ENCODE measurements at places on chromosomes 13 and 19. TPM values are rescaled to one million over a fixed set of nuclear protein-coding genes. Genes with fewer than 3 reads are reported as not detected.
A peak's percentile ranks its signal among the peaks of the same experiment; 100 is the strongest.

ZNF534 gene
- not detected for total RNA-seq

DNA sequence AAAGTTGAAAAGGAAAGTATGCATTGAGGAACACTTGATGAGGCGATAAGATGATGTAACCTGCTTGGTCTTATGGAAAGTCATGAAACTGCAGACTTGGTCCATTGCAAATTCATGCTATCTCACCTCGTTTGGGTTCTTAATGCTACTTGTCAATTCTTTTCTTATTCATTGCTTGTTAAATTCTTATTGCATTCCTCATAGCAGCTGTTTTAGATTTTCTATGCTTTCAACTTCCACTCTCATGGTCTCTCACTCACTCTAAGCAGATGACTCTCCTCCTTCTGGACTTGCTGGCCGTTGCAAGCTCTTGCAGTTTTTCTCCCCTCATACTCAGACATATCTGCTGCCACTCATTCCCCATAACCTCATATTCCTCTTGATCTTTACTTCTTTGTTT lies 67.8 kb upstream of the CSNK1A1L start:
- no peak for DNase-seq

ILF3 gene
- 408 TPM for total RNA-seq

DNA sequence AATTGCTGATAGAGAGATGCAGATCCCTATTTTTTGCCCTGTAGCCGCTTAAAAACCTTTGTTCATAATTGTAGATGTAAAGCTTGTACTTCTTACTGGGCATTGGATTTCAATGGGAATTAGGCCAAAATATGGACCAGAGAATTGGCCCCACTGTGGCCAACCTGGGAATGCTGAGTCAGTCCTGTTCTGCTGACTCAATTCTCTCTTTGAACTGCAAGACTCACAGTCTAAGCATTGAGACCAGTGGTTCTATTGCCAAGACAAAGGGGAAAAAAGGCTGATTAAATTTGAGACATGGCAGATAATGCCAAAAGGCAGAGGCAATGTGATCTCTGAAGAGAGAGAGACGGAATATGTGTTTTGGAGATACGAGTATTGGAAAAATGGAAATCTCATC lies 72.5 kb upstream of the UBL3 start:
- DNase-seq: no peak

CD33 gene
- 0.69 TPM for total RNA-seq

GRCh38 chr13:80196756-80197155 lies 144.2 kb downstream of the SPRY2 start:
- no peak for DNase-seq

- no peak for DNase-seq
These were observed 794.3 kb downstream of the LIG4 start for GRCh38 chr13:107421028-107421427.

DNA sequence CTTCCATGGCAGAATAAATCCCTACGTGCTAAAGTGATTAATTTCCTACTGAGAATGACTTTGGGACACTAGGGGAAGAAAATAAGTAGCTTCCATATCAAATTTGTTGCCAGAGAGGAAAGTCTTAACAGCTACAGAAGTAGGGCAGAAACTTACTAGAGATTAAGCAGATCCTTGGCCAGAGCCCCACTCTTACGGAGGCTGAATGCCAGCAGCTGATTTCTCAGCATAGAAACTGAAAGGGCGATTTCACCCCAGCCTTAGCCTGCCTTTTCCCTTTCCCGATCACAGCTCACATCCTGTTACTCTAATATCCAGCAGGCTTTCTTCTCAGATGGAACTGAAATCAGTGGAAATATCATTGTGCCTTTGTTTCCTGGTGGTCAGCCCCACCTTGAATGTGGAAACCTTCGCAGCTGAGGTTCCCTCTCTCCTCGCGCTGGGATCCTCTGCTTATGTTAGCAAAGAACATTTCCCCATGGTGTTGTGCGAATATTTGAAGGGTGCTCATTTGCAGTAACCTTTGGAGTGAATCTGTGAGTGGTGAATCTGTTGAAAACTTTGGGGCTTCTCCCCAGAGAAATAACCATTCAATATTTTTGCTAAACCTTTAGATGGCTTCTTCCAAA lies 8.4 kb downstream of the FAM124A start:
- no peak for DNase-seq

- no peak for DNase-seq
These were observed 1.9 kb upstream of the AKT2 start for GRCh38 chr19:40286971-40287421.

- peak; percentile 69 for DNase-seq
These were observed 536 bp downstream of the FAM32A start for GRCh38 chr19:16185768-16186123.

DNA sequence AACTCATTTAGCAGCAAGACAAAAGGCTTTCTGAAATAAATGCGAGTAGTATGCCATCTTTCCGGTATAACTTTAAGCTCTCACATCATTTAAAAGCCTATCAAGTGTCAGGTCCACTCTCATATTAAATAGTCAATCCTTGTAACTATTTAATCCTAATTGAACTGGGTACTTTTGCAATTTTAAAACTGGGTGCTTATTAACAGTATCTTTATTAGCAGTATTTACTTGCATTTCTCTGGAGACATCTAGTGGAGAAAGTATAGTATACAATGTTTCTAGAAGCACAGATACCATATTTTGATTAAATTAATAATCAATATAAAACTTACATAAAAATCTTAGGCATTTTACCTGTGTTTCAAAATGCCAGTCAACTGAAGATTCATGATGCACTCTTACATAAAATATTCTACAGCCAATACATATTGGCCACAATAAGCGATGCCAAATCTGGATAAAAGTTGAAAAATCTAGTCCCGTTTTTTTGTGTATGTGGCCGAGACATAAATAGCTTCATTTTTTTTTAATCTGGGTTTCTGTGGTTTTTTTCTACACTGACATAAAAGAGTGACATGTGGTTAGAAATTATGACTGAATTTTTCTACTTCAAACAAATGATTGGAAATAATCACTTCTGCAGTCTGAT lies 4.3 kb upstream of the POSTN start:
- DNase-seq: no peak

- no peak for DNase-seq
These were observed 1.3 kb downstream of the FBXW9 start for GRCh38 chr19:12695096-12695495.

DNA sequence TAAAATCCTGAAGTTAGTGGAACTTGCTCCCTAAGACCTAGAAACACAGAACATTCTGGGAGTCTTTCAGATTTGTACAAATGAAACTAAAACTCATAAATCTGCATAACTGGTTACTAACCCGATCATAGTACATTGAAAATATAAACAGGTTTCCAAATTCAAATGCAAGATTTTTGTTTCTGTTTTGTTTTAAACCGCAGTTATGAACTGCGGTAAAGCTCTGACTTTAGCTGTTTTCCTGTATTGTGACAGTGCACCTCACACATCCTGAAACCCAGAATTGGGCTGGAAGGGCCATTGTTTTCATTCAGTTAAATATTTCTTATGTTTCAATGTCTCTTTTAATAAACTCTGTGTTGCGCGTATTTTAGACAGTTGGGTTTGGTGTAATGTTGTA lies 204.7 kb downstream of the SHISA2 start:
- peak; percentile 22 for DNase-seq

CGB8 gene
- total RNA-seq: not detected

- no peak for DNase-seq
These were observed 271.9 kb downstream of the SLITRK6 start for GRCh38 chr13:85527316-85527715.

DNA sequence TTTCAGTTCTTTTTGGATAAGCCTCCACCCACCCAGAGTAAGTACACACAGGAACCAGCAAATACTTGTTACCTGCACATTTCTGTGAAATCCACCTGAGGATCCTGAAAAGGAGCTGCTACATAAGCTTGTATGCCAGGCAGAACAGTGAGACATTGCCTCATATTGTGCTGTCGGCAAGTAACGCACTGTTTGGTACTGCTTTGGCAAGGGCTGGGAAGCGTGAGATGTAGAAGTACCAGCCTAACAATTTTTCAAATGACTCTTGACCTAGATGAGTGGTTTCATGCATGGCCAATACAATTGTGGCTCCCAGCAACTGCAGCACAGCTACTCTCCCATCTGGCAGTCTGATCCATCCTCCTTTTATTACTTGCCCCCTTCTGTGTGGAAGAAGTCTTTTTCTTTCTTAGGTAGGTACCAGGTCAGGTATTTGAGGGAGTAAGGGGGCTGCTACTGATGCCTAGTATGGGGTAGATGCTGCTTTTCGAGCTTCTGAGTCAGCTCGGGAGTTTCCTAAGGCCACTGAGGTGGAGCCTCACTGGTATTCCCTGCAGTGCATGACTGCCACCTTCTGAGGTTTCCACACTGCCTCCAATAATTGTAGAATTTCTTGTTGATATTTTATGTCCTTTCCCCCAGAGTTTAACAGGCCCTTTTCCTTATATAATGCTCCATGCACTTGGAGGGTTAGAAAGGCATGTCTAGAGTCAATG lies 52.2 kb downstream of the ZNF737 start:
- peak; percentile 16 for DNase-seq

DNA sequence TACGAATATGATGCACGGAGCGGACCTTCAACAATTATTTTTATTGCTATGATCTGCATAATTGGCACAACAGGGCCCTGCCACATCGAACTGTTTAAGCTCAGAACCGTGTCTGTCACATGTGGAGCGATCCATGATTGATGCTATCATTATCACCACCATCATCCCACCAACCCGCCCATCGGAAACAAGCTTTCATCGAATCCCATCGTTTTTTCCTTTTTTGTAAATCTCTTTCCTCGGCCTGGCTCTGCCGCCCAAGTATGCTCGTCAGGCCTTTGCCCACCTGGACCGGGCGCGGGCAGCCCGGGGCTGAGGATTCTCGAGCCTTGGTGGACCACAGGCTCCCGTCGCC lies 533 bp upstream of the DCAF15 start:
- DNase-seq: no peak

- no peak for DNase-seq
These were observed 2659.4 kb upstream of the PCDH20 start for GRCh38 chr13:64074971-64075474.

GRCh38 chr19:463483-464207 lies 2.8 kb upstream of the SHC2 start:
- no peak for DNase-seq

- peak; percentile 15 for DNase-seq
These were observed 38.4 kb downstream of the DEDD2 start for GRCh38 chr19:42178791-42179674.

GRCh38 chr19:48378194-48378570 lies 13.2 kb downstream of the KDELR1 start:
- no peak for DNase-seq

- no peak for DNase-seq
These were observed 862.3 kb downstream of the UQCRFS1 start for GRCh38 chr19:28350673-28351072.

DNA sequence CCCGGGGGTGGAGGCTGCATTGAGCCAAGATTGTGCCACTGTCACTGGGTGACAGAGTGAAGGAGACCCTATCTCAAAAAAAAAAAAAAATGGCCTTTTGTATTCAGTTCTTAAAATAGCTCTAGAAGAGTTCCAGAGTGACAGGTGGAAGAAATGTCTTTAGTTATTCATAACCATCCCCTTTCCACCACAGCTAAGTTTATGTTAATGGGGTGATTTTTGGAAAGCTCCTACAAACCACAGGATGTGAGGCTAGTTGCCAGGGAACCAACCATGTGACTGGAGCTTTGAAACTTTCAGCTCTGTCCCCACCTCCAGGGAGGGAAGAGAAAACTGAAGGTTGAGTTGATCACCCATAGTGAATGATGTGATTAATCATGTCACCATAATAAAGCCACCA lies 6.9 kb downstream of the ZNF490 start:
- DNase-seq: peak; percentile 88

GRCh38 chr13:67069117-67069767 lies 160.9 kb downstream of the PCDH9 start:
- no peak for DNase-seq

- DNase-seq: peak; percentile 18
These were observed 6.4 kb upstream of the NFIC start for GRCh38 chr19:3359919-3360420.

TNNI3 gene
- not detected for total RNA-seq

DNA sequence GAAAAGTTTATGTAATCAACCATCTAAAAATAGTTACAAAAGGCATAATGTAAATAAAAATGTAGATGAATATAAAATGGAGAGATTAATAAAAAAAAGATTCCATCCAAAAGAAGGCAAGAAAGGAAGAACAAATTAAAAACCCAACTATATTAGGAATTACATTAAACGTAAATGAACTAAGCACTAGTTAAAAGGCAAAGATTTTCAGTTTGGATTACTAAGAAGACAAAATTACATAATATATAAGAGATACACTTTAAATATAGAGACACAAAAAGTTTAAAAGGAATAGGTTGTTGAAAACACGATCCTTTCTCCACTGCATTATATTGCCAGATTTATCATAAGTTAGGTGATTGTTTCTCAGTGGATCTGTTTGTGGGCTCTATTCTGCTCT lies 27.3 kb downstream of the NUFIP1 start:
- no peak for DNase-seq

ZNF492 gene
- 1.6 TPM for total RNA-seq

Measured in activated naive CD4-positive, alpha-beta T cell treated with anti-CD3 and anti-CD28 coated beads for 36 hours (primary cell).